ENCODE measurements at places on chromosomes 7 and 10. TPM values are rescaled to one million over a fixed set of nuclear protein-coding genes. Genes with fewer than 3 reads are reported as not detected.

DNA sequence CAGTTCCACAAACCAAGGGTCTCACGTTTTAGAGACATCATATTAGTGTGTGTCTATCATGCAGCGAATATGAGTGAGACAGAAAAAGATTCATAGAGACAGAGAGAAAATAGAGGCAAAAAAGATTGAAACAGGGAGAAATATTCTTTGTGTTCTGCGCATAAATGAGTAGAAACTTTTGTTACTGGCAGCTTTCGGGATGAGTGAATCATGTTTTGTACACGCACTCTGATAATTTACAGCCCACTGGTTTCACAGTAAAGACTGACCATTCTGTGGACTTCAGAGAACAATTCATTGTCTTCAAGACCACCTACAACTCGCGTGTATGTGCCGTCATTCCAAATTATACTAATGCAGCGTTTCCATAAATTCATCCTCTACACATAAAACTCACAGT, 60.2 kb downstream of the NRCAM start:
- DNase-seq = no peak

GRCh38 chr7:128233471-128233870, 7.6 kb upstream of the LEP start:
- no peak for DNase-seq

DNA sequence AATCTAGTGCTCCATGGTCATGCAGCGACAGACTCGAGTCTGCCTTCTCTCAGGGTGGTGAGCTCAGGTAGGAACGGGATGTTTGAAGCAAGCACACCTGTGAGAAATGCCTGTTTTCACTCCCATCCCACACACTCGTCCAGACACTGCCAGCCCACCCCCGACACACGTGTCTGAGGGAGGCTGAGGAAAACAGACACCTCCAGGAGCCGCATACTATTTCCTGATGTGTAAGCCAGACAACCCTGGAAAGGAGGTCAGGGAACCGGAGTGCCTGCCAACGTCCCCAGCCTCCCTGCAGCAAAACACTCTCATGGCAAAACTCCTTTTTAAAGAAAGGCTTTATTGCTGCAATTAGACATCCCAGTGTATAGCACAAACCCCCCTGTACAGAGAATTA, 80.2 kb downstream of the ALOX5 start:
- DNase-seq = no peak

GRCh38 chr10:105010411-105011121, 369.5 kb downstream of the SORCS3 start:
- no peak for DNase-seq

- DNase-seq = no peak
Observed at GRCh38 chr7:142884286-142884640, 1.3 kb downstream of the TRPV6 start.

DNA sequence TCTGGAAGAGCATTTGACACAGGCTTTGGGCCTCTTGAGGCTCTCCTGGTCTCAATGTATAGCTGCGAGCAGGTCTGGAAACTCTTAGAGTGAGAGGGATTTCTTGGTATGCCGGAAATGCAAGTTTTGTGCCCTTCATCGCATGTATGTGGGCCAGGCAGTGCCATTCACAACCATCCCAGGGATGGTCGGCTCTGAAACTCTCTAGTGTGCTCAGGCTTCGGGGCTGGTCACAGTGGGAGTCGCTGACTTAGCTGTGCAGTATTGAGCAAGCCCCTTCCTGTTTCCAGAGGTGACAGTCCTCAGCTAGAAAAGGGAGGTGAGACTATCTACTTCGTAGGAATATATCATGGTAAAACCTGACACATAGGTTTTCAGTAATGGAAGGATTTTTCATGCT, 2.0 kb upstream of the AOAH start:
- no peak for DNase-seq

GRCh38 chr10:75723319-75723980, 292.0 kb downstream of the LRMDA start:
- DNase-seq = no peak

DNA sequence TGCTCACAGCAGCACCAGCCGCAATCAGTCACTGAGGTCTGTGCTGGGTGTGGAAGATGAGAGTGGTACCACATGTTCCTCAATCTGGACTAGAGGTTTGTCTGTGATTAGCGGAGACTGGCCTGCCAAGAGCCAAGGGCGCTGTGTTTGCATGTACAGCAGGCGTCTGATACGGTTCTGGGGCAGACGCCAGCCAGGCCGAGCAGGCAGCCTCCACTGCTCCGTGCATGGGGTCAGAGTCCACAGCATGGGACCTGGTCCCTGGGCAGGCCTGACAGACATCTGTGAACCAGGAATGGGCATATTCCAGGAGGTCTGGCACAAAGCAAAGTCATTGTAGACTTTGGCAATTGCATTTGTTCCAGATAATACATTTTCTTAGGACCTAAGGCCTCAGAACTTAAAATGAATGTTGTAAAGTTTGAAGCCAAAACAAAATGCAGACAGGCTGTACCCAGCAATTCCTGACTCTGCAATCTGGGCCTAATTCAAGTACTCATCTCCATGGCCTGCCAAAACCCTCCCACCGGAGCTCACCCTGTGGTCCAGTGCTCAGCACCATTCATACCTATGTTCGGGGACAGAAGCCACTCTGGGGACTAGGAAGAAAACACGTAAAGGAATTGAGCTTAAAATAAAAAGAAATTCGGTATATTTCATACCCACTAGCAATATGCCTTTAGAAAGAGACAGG, 50.0 kb upstream of the FAM20C start:
- no peak for DNase-seq

GRCh38 chr7:36266683-36267082, 113.6 kb downstream of the EEPD1 start:
- DNase-seq = no peak

DNA sequence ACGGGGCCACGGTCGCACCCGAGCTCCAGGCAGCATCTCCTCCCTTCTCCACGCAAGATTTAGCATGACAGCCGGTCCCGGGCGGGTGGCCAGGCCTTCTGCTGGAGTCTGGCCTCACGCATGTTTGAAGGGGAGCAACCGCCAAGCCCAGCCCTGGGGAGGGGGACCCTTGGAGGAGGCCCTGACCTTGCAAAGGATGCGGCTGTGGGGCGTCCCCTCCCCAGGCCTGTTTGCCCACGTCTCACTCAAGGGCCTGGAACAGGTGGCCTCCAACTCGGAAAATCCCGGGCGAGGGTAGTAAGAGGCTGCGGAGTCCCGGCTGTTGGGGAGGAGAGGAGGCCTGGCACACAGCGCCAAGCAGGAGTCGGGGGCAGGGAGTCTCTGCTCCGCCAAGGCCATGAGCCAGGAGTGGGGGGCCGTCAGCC, 50.6 kb upstream of the DPYSL4 start:
- peak; percentile 5 for DNase-seq

SMKR1 gene
- 0.50 TPM for total RNA-seq

DKK1 gene
- 0.78 TPM for total RNA-seq
